ENCODE measurements at places on chromosomes 2 and 18. TPM values are rescaled to one million over a fixed set of nuclear protein-coding genes. Genes with fewer than 3 reads are reported as not detected.

GRCh38 chr2:61357681-61358080 is 113.2 kb downstream of the USP34 start:
- DNase-seq = peak; percentile 51
- H3K36me3 ChIP-seq = no peaks in the 10 kb centered on the region
- peaks cover 10% of the 10 kb centered on the region for H3K4me1 ChIP-seq

GRCh38 chr2:217793566-217794132 is 209.1 kb downstream of the TNS1 start:
- no peak overlapping the region for H3K27ac ChIP-seq
- no peak overlapping the region for H3K4me3 ChIP-seq
- no peaks in the 10 kb centered on the region for H3K36me3 ChIP-seq
- H3K4me1 ChIP-seq = no peaks in the 10 kb centered on the region
- H3K27me3 ChIP-seq = peaks cover 12% of the 10 kb centered on the region

GRCh38 chr2:16194530-16194929 is 254.2 kb downstream of the MYCN start:
- no peaks in the 10 kb centered on the region for H3K4me1 ChIP-seq
- DNase-seq = no peak
- no peak overlapping the region for H3K4me3 ChIP-seq
- no peaks in the 10 kb centered on the region for H3K36me3 ChIP-seq
- H3K27ac ChIP-seq = no peak overlapping the region

- H3K36me3 ChIP-seq = no peaks in the 10 kb centered on the region
- no peak for DNase-seq
- no peak overlapping the region for H3K4me3 ChIP-seq
- H3K4me1 ChIP-seq = no peaks in the 10 kb centered on the region
- no peaks in the 10 kb centered on the region for H3K27me3 ChIP-seq
Observed at GRCh38 chr2:190446193-190446592, 38.0 kb downstream of the MFSD6 start.

- DNase-seq = no peak
- no peak overlapping the region for H3K27ac ChIP-seq
- peaks cover 18% of the 10 kb centered on the region for H3K4me1 ChIP-seq
- H3K4me3 ChIP-seq = no peak overlapping the region
- H3K36me3 ChIP-seq = no peaks in the 10 kb centered on the region
Observed at GRCh38 chr2:69584127-69584889, 59.2 kb downstream of the AAK1 start.

DNA sequence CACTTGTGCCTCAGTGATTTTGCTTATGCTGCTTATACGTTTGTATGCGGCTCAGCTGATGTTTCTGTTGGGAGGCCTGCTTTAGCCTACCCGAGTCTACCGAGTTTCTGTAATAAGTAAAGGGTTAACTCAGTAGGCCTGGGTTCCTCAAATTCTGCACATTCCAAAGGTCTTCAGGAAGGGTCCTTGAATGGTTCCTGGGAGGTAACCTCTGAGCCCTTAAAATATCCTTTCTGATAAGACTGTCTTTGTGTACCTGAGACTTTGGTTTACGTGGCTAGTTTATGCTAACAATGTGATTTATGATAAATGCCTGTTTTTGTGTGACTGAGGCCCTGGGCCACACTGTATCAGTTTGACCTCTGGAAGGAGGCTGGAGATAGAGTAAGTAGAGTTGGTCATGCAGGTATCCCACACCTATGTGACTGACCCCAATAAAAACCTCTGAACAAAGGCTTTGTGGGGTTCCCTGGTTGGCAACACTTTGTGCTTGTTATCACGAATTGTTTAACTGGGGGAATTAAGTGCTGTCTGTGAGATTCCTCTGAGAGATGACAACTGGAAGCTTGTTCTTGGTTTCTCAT is 18.9 kb upstream of the PNPT1 start:
- no peaks in the 10 kb centered on the region for H3K4me1 ChIP-seq
- no peaks in the 10 kb centered on the region for H3K36me3 ChIP-seq
- H3K27ac ChIP-seq = no peak overlapping the region
- H3K4me3 ChIP-seq = no peak overlapping the region

- no peaks in the 10 kb centered on the region for H3K27me3 ChIP-seq
- H3K27ac ChIP-seq = no peak overlapping the region
- no peak overlapping the region for H3K4me3 ChIP-seq
- no peak for DNase-seq
- no peaks in the 10 kb centered on the region for H3K36me3 ChIP-seq
- H3K4me1 ChIP-seq = no peaks in the 10 kb centered on the region
Observed at GRCh38 chr18:8726963-8727705, 21.8 kb downstream of the MTCL1 start.

GRCh38 chr2:873027-873426 is 77.6 kb upstream of the SNTG2 start:
- no peak overlapping the region for H3K4me3 ChIP-seq
- no peak overlapping the region for H3K27ac ChIP-seq
- no peaks in the 10 kb centered on the region for H3K4me1 ChIP-seq
- H3K36me3 ChIP-seq = no peaks in the 10 kb centered on the region

DNA sequence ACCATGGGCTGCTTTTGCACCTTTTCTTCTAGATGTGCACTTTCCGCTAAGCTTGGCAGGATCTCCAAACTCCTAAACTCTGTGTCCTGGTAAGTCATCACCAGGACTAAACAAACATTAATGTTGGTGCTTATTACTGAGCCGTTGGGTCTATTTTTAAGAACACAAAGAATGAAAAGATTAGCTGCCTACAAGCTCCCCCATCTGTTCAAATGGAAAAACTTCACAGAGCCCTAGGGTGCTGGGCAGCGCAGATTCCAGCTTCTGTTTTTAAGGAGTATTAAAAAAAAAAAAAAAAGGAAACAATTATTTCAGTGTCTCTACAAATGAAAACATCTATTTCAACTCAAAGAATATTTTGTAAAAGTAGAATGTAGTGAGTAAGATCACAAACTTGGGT is 97.8 kb upstream of the AQP4 start:
- peak; percentile 13 for DNase-seq
- H3K27ac ChIP-seq = no peak overlapping the region
- no peak overlapping the region for H3K4me3 ChIP-seq
- no peaks in the 10 kb centered on the region for H3K4me1 ChIP-seq

DNA sequence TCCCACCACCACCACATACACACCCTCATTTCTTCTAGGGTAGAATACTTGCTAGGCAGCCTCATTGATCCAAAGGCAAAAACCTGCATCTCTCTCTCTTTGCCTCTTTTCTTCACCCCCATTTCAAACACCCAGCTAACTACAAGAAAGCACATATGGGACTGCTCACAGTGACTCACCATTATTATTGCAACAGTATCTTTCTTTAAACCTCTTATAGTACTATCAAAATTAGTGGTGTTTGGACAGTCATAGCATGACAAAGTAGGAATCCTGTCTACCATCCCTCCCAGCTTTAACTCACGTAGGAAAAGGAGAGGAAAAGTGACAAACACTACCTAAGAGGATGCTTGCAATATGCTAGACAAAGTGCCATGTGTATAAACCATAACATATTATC is 422.5 kb upstream of the CRIM1 start:
- no peaks in the 10 kb centered on the region for H3K4me1 ChIP-seq
- no peaks in the 10 kb centered on the region for H3K27me3 ChIP-seq

DNA sequence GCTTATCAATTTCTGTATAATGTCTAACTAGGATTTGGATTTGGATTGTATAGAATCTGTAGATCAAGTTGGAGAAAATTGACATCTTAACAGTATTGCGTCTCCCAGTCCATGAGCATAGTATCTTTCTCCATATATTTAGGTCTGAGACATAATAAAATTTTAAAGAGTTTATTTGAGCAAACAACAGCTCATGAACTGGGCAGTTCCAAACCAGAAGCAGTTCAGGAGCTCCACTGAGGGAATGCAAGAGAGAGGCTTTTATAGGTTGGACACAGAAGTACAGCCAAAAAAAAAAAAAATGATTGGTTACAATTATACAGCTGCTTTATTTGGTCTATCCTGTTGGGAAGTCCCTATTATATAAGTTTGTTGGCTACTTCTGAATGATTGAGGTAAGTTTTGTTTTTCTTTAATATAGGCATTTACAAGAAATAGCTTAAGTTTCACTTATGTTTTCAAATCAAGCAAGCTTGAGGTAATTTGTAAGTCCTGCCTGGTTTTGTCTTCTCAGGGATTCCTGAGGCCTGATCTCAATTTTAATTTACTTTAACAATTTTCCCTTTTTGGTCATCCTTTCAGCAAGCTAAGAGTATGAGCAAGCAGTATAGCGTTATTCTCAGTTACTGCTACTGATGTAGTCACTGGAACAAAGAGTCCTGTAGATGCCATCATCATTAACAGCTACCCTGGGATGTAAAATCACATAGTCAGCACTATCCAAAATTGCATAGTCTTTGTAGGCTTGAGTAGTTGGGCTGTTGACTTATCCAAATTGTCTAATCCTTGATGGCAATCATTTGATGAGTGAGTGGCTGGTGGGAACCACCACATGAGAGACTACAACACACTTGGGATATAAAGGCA is 27.5 kb upstream of the RUFY4 start:
- no peak for DNase-seq
- no peak overlapping the region for H3K4me3 ChIP-seq
- H3K4me1 ChIP-seq = no peaks in the 10 kb centered on the region
- H3K27ac ChIP-seq = no peak overlapping the region

DNA sequence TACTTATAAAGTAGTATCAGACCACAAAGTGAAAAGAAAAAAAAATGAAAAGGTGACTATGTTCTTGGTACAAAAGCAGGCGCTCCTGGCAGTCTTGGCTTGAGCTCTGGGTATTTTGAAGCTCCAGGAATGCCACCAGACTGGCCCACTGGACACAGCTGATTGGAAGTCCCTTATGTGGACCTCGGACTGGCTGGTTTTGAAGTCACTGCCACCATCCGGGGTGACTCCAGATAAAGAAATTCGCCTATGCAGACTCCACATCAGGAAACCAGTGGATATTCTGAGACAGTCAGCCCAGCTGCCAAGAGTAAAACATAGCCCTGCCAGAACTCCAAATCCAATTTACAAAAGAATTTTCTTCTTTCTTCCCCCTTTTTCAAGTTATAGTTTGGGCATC is 28.0 kb downstream of the ACKR3 start:
- no peak overlapping the region for H3K4me3 ChIP-seq
- no peaks in the 10 kb centered on the region for H3K27me3 ChIP-seq
- H3K36me3 ChIP-seq = no peaks in the 10 kb centered on the region
- H3K27ac ChIP-seq = no peak overlapping the region
- no peak for DNase-seq

DNA sequence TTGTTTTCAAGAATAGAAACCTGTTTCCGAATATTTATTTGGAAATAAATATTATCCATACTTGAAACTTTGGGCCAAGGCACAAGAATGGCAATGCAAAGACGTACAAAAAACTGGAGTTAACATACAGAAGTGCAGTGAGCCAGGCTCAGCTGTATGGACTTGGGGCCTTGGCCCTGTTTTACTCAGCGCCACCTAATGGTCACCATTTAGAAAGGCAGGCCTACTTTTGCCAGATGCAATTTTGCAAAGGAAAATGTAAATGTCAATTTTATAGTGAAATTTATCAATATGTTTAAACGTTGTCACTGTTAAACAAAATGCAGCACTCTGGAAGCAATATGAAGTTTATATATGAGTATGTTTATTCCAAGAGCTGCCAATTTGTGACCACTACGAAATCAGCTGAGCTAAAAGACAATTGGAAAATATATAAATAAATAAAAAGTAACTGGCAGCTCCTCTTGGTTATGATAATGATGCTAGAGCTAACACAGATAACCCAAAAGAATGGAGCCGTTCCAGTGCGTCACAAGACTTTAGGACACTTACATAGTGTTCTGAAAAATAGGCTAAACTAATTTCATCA is 155.0 kb downstream of the ARHGAP15 start:
- H3K27ac ChIP-seq = no peak overlapping the region
- DNase-seq = peak; percentile 72
- H3K4me1 ChIP-seq = no peaks in the 10 kb centered on the region
- no peak overlapping the region for H3K4me3 ChIP-seq
- no peaks in the 10 kb centered on the region for H3K36me3 ChIP-seq

GRCh38 chr2:145302451-145302850 is 782.5 kb upstream of the ZEB2 start:
- no peaks in the 10 kb centered on the region for H3K36me3 ChIP-seq
- no peaks in the 10 kb centered on the region for H3K27me3 ChIP-seq
- no peak overlapping the region for H3K4me3 ChIP-seq
- DNase-seq = no peak

DNA sequence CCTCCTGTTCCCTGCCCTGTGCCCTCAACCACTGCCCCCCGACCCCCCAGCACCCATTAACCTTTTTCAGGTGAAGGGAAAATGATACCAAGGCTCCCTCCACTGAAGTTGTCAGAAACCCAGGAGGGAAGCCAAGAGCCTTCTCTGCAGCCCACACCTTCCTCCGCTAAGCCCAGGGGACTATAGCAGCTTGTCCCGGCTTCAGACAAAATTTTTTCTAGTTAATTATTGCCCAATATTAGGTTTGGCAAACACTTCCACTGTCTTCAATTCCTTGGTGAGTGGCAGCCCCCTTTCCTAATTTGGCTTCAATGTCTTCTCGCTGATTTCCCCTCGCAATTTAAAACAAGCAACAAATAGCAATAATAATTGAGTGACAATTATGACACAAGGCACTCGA is 23.9 kb downstream of the RFX8 start:
- H3K4me3 ChIP-seq = no peak overlapping the region
- no peaks in the 10 kb centered on the region for H3K4me1 ChIP-seq
- H3K27me3 ChIP-seq = no peaks in the 10 kb centered on the region
- H3K27ac ChIP-seq = no peak overlapping the region

DNA sequence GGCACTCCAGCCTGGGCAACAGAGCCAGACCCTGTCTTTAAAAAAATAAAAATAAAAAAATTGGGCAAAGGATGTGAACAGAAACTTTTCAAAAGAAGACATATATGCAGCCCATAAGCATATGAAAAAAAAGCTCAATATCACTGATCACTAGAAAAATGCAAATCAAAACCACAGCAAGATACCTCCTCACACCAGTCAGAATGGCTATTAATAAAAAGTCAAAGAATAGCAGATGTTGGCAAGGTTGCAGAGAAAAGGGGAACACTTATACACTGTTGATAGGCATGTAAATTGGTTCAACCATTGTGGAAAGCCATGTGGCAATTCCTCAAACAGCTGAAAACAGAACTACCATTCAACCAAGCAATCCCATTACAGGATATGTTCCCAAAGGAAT is 204.1 kb upstream of the SRD5A2 start:
- no peaks in the 10 kb centered on the region for H3K4me1 ChIP-seq
- DNase-seq = no peak
- H3K4me3 ChIP-seq = no peak overlapping the region
- no peaks in the 10 kb centered on the region for H3K27me3 ChIP-seq

DNA sequence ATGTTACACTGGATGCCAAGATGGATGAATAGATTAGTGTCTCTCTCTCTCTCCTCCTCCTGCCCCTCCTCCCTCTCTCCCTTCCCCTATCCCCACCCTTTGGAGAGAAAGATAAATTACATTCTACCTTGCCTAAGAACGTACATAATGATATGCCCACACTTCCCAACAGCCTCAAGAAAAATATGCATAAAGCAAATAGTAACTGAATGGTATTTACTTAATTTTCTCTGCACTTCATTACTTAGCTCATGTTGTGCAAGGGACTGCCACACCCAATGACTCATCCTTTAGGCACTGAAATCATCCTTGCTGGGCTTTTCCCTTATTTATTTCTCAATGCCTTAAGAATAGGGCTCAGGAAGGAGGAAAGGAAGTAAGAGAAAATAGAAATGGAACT is 137.3 kb upstream of the PID1 start:
- H3K27me3 ChIP-seq = no peaks in the 10 kb centered on the region
- no peak overlapping the region for H3K4me3 ChIP-seq
- H3K36me3 ChIP-seq = no peaks in the 10 kb centered on the region
- peak; percentile 93 for DNase-seq

Gene TOGARAM2
- 0.03 TPM for total RNA-seq

Gene CFAP210
- total RNA-seq = not detected

Gene RND3
- total RNA-seq = 3.0 TPM

Gene MAP3K19
- not detected for total RNA-seq

Gene FRZB
- total RNA-seq = 9.6 TPM

Gene COL4A4
- 0.14 TPM for total RNA-seq

Gene HOXD12
- total RNA-seq = not detected

Gene RRM2
- 20.7 TPM for total RNA-seq

Gene SLC5A7
- total RNA-seq = 0.06 TPM

Gene TUBA3D
- not detected for total RNA-seq
